ENCODE measurements at places on chromosomes 6 and 20. TPM values are rescaled to one million over a fixed set of nuclear protein-coding genes. Genes with fewer than 3 reads are reported as not detected.

The KIFC1 gene
- 4.1 TPM for total RNA-seq

The ECT2L gene
- total RNA-seq: 0.82 TPM

The STMND1 gene
- not detected for total RNA-seq

The NEURL2 gene
- total RNA-seq: 3.3 TPM

The TBXT gene
- total RNA-seq: not detected

The MMP24OS gene
- 3.3 TPM for total RNA-seq

The SERPINB6 gene
- 14.3 TPM for total RNA-seq

The SLC13A3 gene
- total RNA-seq: 10.2 TPM

The C20orf144 gene
- total RNA-seq: 0.41 TPM

The CTAGE9 gene
- not detected for total RNA-seq

The HSD17B8 gene
- total RNA-seq: 3.3 TPM

The C4B gene
- total RNA-seq: 9.0 TPM

The RSPH9 gene
- 6.1 TPM for total RNA-seq

GRCh38 chr6:40606981-40607380, 19.8 kb upstream of the LRFN2 start:
- DNase-seq: no peak

GRCh38 chr6:145036236-145036635, 699.1 kb downstream of the EPM2A start:
- no peak for DNase-seq

- DNase-seq: no peak
Observed at GRCh38 chr6:153804755-153805330, 234.2 kb upstream of the OPRM1 start.

- no peak for DNase-seq
Observed at GRCh38 chr6:55714831-55715230, 135.8 kb upstream of the HMGCLL1 start.

DNA sequence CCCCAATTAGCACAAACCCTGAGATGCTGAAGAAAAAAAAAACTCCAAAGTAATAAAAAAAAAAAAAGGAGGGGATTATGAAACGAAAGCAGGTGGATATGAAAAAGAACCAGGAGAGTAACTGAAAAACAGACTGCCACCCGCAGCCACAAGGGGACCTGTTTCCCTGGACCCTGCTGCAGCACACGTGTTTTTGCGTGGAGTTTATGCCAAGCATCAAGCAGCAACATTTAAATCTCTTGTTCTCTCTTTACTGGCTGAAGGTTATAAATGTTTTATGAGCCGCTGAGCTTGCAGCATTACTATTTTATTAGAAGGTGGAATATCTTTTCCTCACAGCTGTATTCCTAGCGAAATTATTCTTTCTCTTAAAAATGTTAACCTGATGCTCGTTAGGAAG, 131.6 kb upstream of the OLIG3 start:
- no peak for DNase-seq

GRCh38 chr6:150115769-150116168, 27.1 kb upstream of the PPP1R14C start:
- no peak for DNase-seq

DNA sequence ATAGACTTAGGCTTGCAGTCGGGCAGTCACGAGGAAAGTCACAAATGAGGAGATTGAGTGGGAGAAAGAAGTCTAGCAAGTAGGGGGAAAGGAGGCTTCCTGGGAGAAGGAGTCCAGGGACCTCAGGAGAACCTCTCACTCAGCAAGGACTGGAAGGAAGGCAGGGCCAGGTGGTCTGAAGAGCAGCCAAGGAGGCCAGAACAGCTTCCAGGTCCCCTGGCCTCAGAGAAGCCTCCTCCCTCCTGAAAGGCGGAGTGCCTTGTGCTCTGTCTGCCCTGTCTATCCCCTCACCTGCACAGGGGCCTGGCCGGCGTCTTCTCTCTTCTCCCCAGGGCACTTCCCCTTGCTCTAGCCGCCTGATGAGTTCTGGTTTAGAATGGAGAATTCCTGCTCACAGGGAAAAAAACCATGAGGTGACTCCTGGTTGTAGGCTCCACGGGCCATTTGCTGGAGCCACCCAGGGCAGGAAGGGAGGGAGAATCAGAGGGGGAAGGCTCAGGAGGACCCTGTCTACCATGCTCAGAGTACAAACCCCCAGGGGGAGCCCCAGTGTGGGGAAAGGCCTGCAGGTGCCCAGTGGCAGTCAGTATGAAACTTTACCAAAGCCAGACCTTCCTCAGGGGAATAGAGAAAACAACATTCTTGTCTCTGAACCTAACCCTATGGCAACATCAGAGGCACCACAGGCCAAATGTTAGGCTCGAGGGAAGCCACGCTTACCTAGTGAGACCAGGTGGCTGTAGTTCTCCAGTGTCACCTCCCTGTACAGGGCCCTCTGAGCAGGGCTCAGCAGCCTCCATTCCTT, 11.2 kb downstream of the ZNF337 start:
- no peak for DNase-seq

- no peak for DNase-seq
Observed at GRCh38 chr20:25398376-25399036, 7.9 kb upstream of the ABHD12 start.

- DNase-seq: no peak
Observed at GRCh38 chr6:47358440-47359225, 48.9 kb upstream of the TNFRSF21 start.

DNA sequence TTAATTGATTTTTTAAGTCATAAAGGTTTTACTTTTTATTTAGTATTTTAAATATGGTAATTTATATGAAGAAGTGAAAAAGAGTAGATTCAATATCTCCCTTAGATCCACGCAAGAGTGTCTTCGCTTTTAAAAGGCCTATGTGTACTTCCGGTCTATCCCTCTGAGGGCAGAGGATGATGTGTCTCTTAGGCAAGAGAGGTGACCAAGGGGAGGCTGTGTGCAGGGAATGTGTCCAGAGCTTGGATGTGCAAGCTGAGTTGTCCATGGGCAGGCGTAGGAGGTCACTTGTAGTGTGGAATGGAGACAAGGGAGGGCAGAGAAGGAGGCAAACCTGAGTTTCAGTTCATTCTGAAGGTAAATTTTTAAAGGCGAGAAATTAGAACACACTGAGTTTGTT, 113.9 kb downstream of the CRYBG1 start:
- DNase-seq: no peak

GRCh38 chr20:53270792-53271375, 298.7 kb downstream of the TSHZ2 start:
- DNase-seq: no peak

- no peak for DNase-seq
Observed at GRCh38 chr6:125526007-125526720, 223.3 kb upstream of the HEY2 start.

GRCh38 chr6:159456349-159456748, 236.7 kb downstream of the SOD2 start:
- DNase-seq: no peak

DNA sequence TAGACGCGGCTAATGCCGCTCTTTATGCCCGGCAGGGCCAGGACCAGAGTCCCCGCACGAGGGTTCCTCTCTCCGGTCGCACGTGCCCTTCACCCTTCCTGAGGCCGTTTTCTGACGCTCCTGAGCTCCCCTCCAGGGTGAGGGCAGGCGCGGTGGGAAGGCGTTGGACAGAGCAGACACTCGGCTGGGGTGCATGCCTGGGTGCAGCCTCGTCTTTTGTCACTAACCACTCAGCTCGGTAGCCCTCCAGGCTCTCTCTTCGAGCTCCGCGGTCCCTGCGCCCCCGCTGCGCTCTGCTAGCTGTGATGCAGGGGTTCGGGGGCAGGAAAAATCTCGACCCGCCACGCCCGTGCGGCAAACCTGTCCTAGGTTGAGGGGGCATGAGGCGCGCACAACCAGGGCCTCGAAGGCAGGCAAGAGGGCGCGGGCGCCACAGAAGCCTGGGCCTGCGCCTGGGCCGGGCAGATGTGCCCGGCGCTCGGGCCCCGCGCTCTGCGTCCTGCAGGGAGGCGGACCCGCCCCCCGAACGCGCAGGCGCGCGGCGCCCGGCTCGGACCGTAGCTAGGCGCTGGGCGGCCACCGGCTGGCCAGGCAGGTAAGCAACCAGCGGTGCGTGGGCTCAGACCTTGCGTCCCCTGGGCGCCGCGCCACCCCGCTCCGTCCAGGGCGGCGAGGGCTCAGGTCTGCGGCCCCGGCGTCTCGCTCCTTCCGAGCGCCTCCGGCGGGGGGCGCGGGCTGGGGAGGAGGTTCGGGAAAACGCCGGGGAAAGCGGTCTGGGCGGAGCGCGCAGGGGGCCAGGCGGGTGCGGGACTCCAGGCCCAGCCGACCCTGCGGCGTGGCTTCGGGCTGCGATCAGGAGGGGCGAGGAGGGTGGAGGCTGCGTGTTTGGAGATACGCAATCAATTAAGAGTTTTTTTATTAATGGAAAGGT, at the start of gene L3MBTL1:
Gene L3MBTL1, plus strand, starts transcription at position 548 of the 931 bp plus-strand sequence. CDS start 5,807 bp downstream, outside the sequence.
- DNase-seq: peak; percentile 75

GRCh38 chr6:24599179-24599578, 46.8 kb downstream of the KIAA0319 start:
- DNase-seq: no peak

GRCh38 chr6:32885698-32886286, 31.8 kb downstream of the PSMB9 start:
- peak; percentile 59 for DNase-seq

DNA sequence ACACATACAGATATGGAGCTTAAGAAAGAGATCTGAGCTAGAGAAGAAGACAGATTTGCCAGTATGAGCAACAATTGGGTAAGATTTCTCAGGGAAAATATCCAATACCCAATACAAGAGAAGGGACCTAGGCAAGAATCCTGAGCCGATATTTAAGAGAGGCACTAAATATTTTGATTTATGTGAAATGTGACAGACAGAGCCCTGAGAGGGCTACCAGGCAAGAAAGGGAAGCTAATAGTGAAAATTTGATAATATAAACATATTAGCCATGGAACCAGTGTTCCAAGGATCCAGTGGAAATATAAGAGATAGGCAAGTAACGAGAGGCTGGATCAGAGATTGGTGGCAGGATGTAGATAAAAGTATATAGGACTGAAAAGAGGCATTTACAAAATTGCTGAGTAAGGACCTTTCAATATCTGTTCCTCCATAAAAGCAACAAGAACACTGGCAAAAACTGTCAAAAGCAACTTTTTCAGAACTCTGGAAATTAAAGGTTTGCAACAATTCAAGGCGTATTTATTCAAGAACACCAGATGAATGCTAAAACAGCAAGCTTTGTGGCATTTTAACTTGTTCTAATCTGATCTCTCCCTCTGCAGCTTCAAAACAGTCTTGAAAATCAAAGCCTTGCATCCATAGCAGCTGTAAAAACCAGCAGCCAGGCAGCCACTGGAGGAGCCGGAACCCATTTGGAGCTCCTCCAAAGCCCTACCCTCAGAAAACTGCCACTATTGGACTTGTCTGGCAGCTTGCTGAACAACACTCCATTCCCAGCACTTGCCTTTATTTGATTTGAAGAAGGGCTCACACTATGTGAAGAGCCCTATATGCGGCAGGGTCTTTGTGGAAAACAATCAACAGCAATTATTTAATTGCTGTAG, 58.8 kb downstream of the REV3L start:
- peak; percentile 37 for DNase-seq

DNA sequence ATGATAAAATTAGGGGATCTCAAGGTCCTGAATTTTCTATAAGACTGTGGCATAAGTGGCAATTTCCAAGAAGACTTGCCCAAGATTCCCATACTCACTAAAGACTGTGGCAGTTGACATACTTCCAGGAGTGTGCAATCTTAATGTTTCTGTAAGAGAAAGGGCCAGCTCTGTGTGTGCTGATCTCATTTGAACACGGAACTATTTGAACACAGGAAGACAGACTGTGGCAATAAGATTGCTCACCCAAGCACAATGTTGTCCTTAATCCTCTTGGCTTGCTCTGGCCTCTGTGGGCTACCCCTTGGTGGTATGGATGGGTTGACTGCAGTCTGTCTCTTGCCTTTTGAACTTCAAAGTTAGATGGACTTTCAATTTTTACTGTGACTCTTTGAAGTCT, 151.4 kb downstream of the PHF3 start:
- DNase-seq: no peak

DNA sequence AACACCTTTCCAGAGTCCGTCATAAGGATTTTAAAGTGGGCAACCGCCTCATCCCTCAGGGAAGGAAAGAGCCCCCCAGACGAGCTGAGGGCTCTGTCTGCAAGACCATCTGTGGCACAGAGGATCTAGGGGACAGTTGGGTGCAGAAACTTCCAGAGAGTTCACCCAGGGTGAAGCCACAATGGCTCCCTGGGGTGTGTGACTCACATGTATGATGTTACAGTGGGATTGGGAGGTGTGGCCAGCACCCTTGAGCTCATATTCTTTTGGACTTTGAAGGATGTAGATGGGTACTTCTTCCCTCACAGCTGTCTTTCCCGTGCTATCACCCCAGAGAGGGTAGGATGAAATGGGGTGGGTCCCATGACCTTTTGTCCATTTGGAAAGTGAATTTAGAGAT, 95.5 kb downstream of the NCR2 start:
- no peak for DNase-seq

DNA sequence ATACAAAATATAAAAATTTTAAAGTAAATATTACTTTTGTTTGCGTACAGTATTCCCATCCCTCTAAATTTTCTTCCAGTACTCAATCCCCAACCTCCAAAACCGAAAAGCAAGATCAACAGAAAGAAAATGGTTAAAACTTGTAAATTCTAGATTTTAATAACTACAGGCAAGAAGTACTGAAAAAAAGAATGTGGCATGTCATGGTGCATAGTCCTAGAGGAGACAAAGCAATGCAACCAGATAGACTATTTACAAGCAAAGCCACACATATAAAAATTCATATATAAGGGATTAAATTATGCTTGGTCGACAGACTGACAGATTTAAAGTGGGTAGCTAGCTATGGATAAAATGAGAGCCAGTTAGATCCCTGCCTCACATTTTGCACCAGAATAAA, 56.5 kb upstream of the HFE start:
- no peak for DNase-seq

GRCh38 chr6:166626177-166627032, 646 bp downstream of the RPS6KA2 start:
- DNase-seq: no peak
